ENCODE measurements at places on chromosomes 7 and 10.

DNA sequence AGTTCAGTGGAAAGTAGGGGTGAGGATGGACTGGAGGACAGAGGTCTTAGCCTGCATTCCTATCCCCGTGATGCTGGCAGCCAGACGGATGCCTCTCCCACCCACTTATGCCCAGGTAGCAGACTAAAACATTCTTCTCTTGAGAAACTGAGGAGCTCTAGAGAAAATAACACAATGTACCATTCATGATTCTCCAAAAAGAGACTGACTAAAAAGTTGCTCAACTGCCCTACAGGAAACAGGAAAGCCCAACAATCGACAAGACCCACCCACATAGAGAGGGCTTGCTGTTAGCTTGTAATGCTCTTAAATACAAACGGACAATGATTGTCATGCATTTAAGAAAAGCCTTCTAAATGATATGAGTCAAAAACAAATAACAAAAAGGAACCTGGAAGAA is 33.2 kb upstream of the PDE1C start:
- no peak for DNase-seq

DNA sequence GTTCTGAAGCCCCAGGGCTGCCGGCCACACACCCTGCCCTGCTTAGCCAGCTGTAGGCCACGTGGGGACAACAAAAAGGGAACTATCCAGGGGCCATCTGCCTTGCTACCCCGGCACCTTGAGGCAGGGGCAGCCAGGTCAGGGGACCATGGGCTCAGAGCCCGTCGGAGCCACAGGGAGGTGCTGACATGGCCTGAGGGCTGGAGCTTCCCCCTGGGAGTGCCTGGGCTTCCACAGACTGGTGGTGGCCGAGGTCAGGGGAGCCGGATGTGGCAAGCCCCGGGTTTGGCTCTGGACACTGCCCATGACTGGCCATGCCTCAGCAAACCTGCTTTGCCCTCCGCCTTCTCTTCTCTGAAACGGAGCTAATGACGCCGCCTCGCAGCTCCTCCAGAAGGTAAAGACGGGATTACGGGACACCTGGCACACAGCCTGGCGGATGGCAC is 178.5 kb downstream of the EBF3 start:
- DNase-seq, result no peak

DNA sequence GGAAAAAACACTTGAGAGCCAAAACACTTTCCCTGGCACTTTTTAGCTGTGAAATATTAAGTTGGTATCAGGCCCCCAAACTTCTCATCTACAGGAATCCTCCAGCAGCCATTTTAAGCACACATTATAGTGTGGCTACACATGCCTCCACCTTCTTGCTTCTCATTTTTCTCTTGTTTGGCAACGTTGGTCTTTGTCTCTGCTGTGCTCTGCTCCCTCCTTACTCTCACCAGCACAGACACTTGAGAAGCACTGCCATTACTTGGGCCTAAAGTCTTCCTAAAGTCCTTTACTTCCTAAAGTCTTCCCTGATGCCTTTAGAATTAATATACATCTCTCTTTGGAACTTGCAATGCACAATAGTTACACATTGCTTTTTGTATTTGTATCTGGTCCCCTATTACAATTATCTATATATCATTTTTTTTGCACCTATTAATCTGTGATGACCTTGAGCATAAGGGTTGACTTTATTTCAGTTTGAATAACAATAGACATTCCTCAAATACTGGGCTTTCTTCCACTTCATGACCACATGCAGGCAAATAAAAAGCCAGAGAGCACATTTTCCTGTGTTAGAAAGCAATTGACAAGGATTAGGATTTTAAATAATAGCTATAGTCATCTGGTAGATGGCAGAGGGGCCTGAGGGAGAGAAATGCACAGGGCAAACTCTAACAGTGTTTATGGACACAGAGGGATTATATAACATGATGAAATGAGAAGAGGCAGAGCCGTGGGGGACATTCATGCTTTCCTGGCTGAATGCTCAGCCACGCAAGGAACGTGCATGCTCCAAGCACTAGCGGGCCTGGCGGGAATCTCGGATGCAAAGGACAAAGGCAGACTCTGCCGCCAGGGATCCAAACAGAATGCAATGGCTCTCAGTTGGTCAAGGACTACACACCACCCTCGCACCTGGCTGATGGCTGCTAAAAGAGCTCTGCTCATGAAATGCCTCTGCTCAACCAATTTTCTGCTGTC is 99.3 kb downstream of the CDC14C start:
- no peak for DNase-seq

GRCh38 chr7:100356416-100357068 is 1.4 kb upstream of the PILRB start:
- DNase-seq, result no peak

- no peak for DNase-seq
Measured at GRCh38 chr10:93680412-93681047, 21.9 kb downstream of the FRA10AC1 start.

GRCh38 chr7:133770863-133771492 is 356.2 kb upstream of the LRGUK start:
- no peak for DNase-seq

DNA sequence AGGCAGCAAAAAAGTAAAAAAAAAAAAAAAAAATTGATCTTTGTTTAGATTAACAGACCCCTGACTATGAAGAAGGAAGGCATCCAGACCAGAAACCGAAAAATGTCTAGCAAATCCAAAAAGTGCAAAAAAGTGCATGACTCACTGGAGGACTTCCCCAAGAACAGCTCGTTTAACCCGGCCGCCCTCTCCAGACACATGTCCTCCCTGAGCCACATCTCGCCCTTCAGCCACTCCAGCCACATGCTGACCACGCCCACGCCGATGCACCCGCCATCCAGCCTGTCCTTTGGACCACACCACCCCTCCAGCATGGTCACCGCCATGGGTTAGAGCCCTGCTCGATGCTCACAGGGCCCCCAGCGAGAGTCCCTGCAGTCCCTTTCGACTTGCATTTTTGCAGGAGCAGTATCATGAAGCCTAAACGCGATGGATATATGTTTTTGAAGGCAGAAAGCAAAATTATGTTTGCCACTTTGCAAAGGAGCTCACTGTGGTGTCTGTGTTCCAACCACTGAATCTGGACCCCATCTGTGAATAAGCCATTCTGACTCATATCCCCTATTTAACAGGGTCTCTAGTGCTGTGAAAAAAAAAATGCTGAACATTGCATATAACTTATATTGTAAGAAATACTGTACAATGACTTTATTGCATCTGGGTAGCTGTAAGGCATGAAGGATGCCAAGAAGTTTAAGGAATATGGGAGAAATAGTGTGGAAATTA is 19.4 kb downstream of the GATA3 start:
- DNase-seq, result no peak
